ENCODE measurements at places on chromosomes 13 and 19.

- no peak for DNase-seq
Observed at GRCh38 chr19:55305491-55305890, 19.6 kb downstream of the TMEM150B start.

- DNase-seq, result peak; percentile 77
Observed at GRCh38 chr19:42440357-42441048, 2.2 kb downstream of the CXCL17 start.

DNA sequence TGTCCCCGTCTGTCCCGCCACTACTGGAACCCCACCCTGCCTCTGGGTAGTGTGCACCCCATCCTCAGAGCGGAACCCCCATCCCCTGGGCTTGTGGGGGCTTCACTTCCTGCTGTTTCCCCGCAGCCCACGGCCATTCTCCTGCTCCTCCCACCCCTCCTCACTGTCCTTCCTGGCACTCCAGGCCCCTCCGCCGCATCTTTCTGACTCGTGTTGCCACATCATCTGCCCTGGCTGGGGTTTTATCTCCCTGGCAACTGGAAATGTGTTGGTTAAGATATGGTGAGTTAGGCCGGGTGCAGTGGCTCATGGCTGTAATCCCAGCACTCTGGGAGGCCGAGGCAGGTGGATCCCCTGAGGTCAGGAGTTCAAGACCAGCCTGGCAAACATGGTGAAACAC is 37.3 kb downstream of the KDM4B start:
- DNase-seq, result no peak

GRCh38 chr19:51121257-51121656 is 3.4 kb upstream of the SIGLEC9 start:
- no peak for DNase-seq

DNA sequence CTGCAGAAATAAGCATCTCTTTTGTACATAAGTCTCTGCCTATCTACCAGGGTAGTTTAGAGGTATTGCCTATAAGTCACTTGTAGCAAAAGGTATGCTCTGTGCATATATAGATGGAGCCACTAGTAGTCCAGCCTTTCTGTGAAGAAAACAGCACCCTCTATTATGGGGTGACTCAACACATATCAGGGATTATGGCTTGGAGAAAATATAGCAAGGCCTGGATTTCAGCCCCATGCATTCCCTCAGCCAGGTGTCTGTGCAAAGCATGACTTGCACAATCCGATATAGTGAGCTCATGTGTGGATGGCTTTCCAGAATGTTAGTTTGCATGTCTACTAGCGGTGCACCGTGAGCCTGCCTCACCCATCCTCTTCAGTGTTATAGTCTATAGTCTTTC is 13.4 kb upstream of the NALCN start:
- DNase-seq, result no peak

GRCh38 chr13:30410705-30411125 is 11.6 kb upstream of the UBE2L5 start:
- no peak for DNase-seq

DNA sequence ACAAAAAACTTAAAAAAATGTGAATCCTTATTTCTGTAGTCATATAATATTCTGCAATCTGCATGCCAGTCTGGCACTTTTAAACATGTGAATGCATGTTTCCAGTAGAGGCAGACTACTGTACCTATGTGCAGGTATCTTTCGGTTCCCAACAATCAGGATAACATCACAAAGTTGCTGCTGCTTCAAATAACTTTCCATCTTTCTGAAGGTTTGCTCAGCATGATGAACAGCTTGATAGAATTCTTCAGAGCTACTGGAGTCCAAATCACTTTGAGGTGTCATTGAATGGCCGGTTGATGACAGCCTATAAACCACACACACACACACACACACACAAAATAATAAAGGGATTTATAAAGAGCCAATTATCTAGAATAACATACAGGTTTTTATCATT is 132.1 kb upstream of the ATXN8OS start:
- no peak for DNase-seq

DNA sequence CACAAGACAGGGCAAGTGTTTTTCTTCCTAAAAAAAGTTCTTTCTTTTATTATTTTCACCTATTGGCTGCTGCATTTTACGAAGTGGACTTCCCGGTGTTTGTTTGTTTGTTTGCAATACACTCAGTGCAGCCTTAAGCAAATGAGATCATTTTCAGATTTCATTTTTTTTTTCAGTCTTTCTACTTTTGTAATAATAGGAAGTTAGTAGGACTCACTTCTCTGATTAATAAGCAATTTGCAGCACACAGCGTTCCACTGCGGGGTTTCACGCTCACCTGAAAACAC is 128.3 kb downstream of the STK24 start:
- DNase-seq, result no peak

DNA sequence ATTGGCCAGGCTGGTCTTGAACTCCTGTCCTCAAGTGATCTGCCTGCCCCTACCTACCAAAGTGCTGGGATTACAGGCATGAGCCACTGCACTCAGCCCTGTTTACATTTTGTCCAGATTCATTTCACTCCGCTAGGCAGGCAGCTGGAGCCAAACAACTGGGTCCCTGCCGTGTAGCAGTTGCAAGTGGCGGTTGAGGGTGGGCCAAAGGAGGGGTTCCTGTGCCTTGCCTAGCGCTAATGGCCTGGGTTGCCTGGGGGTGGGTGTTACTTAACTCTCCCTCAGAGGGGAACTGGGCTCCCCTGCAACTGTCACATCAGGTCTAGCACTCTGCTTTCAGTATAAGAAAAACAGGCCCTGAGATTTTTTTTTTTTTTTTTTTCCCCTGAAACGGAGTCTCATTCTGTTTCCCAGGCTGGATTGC is 7.4 kb downstream of the ACP5 start:
- DNase-seq, result no peak

DNA sequence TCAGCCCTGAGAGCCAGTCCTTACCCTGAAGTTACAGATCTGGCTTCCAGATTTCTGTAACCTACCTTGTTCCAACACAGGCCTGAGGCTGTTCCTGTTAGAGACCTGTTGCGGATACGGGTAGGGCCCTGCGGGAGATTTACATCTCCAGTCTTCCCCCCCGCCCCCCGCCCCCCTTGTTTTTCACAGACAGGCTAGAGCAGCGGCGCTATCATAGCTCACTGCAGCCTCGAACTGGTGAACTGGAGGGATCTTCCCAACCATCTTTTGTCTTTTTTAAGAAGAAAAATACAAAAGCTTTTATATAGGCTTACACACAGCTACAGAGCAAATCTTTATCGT is 10.6 kb upstream of the CEACAM21 start:
- no peak for DNase-seq

- DNase-seq, result no peak
Observed at GRCh38 chr13:24165746-24166145, 5.2 kb downstream of the SPATA13 start.

DNA sequence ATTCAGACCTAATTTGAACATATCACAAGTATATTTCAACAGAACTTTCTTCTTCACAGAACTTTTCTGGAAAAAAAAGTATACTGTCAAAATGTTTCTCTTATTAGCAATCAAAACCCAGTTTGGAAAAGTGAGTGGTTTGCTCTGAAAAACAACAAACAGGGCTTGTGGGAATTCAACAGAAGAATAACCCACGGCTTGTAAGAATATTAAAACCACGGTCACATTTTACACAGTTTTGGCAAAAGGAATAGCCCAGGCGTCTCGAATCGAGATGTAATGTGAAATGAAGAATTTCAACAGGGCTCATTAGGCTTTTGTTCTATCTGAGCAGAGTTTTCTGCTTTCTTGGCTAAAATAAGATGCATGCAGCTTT is 70.7 kb downstream of the COL4A2 start:
- DNase-seq, result no peak

Measured in activated CD8-positive, alpha-beta memory T cell treated with anti-CD3 and anti-CD28 coated beads for 48 hours (primary cell).